ENCODE measurements at places on chromosomes 7 and 10.
A peak's percentile ranks its signal among the peaks of the same experiment; 100 is the strongest.

GRCh38 chr10:95229724-95230627, 35.9 kb downstream of the ACSM6 start:
- peak; percentile 75 for DNase-seq

- no peak for DNase-seq
Measured at GRCh38 chr10:126729314-126729870, 58.9 kb upstream of the C10orf90 start.

DNA sequence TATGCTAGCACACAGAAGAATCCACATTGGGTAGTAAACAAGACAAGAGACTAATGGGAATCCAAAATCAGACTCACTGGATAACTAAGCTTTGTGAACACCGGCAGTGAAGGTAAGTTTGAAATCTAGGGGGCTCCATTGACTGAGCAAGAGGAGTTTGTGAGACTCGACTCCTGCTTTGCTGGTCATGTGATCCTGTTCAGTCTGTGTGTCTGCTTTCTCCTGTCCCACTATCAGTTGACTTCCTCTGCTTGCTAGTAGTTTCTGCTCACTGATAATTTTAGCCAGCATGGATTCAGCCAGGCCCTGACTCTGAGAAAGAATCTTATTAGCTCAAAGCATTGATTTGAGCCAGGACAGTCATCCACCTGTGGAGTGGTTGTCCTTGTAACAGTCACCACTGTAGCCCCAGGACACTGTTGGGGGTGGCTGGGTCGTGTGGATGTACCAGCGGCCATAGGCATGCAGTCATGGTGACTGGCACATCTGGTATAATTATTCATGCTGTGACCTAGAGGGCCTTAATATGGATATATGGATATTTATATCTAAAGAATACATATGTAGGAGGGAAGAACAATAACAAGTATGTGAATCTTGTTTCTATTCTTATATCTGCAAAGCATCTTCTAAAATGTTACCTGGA, 44.4 kb downstream of the DNAH11 start:
- no peak for DNase-seq

DNA sequence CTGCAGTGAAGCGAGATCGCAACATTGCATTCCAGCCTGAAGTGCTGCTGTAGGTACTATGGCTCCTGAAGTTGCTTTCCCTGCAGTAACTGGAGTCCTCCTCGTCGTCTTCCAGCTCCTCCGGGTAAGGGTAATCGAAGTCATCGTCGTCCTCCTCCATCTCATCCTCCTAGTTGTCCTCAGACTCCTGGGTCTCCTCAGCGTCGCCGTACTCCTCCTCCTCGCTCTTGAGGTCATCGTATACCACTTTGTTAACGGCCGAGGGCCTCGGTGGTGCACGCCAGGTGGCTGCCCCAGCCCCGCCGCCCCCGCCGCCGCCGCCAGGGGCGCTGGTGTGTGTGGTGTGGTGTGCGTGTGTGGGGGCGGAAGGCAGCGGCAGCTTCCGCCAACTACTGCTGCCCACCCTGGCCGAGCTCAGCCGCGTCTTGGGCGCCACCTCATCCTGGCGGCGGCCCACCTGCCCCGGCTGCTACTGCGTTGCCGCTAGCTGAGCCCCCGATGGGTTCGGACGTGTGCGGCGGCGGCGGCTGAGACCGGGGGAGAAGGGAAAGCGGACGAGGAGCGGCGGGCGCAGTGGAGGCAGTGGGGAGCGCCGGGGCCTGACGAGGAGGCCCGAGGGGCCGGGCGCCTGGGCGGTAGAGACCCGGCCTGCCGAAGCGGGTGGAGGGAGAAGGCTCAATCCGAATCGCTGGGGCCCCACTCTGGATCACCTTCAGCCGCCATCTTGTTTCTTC, 11.8 kb upstream of the ACBD5 start:
- no peak for DNase-seq

DNA sequence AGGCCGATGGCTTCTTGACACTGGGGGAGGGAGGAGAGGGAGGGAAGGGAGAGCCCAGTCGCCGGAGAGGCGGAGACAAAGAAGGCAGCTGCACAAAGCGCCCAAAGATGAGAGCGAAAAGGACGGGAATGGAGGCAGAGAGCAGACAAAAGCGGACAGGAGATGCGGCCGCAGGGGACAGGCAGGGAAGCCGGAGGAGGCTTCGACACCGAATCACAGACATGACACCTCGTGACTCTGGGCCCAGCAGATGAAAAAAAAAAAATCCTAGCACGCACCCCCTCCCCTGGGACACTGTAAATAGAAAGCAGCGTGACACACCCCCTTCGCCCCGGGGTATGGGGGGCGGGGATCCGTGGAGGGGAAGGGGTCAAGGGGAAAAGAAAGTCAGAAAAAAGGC, 976 bp downstream of the NAT16 start:
- no peak for DNase-seq

DNA sequence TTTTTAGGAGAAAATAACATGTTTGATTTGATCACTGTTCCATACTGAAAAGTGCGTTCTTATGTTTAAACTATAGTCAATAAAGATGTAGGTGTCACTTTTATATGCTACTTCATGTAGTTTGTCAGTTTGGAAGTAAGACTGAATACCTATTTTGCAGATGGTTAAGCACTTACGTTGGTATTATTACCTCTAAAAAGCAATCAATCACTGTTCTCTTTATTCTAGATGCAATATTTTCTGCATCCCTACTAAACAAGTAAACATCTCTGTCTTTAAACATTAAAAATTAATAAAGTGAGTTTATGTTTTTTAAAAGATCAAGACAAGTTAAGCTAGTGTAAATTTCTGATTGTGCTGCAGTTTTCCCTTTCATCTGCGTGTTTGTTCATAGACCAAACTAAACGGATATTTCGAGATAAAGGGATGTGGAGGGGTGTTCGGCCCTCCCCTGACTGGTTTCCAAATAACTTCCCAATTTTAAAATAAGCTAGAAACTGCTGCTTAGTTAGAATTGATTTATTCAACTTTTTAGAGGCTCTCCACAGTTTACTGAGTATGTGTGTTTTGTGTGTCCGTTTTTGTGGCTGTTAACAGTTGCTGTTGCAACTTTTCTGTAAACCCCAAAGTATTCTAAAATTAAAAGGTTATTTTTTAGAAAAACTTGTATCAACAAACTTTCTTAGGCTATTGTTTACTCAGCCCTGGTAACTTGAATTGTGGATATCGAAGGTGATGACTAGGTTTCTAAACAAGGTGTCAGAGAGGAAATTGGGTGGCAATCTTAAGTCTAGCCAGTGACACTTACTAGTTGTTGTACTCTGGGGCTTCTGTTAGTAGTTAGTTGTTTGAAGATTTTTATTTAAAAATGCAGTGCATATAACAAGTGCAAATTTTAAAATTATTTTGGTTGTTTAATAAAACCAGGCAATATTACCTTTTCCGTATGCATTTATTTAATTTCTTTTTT, 974 bp downstream of the KIF11 start:
- DNase-seq, result no peak

DNA sequence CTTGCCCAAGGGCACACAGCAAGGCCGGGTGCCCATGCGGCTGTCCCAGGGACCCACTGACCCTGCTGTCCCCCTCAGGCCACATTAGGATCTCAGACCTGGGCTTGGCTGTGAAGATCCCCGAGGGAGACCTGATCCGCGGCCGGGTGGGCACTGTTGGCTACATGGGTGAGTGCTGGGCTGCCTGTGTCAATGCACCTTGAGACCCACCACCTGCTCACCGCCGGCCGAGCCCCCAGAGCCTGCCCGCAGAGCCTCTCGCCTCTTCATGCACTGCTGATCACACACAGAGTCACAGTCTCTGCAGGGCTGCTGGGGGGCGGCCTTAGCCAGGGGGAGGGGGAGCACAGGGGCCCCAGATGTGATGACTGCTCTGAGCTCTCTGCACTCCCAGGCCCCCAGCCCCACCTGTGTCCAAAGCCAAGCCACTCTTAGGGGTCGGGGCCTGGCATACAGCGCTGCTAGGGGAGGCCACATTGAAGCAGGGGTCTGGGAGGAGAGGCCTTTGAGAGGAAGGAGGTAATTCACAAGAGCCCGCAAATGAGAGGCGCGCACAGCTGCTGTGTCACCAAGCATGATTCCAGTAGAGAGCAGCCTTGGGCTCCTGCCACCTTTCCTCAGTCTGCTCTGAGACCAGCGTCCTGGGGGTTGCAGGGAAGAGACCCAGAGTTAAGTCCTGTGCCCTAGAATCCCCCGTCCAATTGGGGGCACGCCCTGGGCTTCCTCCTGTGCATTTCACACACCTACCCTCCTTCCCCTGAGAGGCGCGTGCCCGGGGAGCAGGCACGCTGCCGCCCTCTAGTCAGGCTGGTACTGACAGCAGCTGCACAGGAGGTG, 100.4 kb downstream of the RGS10 start:
- no peak for DNase-seq

- DNase-seq, result no peak
Measured at GRCh38 chr7:125222596-125222995, 293.0 kb upstream of the POT1 start.

GRCh38 chr7:137753948-137754851, 92.6 kb downstream of the DGKI start:
- no peak for DNase-seq

DNA sequence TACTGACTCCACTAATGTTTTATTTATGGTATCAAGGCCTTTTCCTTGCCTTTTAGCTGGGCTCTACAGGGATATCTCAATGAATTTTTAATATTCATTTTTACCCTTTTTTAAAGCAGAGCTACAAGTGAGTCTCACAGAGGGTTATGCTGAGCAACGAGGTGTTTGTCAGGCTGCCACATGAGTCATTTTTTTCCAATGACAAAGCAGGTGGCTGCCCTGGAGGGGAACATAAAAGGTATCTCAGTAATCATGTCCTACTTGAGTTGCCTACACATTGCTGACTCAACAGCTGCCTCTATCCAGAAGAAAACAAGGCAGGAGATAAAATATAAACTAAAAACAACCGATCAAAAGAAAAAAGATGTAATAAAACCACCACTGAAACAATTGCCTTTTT, 1004.9 kb upstream of the POT1 start:
- DNase-seq, result no peak

DNA sequence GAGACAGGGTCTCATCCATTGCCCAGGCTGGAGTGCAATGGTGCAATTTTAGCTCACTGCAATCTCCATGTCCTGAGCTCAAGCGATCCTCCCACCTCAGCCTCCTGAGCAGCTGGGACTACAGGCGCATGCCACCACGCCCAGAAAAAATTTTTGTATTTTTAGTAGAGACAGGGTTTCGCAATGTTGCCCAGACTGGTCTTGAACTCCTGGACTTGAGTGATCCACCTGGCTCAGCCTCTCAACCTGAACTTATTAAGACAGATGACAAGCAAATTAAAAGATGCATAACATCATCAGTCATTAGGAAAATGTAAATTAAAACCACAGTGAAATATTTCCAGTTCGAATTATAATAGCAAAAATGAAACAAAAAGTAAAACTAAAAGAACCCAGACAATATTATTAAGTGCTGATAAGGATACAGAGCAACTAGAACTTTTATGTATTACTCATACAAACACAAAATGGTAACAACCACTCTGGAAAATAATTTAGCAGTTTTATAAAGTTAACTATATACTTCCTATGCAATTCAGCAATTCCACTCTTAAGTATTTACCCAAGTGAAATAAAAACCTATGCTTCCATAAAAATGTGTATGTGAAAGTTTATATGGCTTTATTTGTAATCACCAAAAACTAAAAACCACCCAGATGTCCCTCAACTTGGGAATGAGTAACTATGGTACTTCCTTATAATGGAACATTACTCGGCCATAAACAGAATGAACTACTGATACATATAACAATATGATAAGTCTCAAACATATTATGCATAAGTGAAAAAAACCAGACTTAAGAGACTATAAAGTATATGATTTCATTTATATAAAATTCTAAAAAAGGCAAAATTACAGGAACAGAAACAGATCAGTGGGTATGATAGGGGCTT, 15.3 kb downstream of the ZFAND4 start:
- no peak for DNase-seq

- DNase-seq, result no peak
Measured at GRCh38 chr7:158676171-158676840, 28.3 kb downstream of the NCAPG2 start.

- no peak for DNase-seq
Measured at GRCh38 chr7:48245751-48246472, 74.7 kb downstream of the ABCA13 start.

DNA sequence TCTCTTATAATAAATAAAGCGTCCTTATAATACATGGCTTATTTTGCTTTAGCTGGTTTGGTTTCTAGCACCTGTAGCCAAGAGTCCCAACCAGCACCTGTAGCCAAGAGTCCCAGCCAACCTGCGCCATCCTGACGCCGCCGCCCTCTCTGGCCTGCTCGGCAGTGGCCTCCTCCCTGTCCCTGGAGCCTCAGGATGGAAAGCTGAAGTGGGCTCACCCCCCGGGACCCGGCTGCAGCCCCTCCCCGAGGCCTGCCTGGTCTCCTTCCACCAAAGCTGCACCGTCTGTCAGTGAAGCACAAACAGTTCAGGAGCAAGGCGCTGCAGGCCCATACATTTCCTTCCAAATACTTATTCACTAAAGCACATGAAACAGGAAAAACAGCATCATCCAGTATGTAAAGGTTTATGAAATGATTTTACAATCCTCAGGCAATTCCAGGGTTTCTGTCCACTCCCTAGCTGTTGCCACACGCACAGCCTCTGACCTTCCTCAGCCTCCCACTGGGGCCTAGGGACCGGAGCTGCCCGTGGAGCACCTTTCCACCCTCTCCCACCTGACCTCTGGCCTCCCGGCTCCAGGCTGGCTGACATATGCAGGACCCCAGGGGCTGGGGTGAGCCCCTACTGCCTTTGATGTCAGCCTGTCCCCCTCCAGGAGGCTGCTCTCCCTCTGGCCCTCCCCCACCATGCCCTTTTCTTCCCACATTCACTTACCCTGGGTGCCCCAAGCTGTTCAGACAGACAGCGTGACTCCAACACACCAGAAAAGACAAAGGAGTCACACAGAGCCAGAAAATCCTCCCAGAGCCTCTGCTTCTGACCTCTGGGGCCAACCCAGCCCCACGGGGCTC, 149.6 kb upstream of the PPP2R2D start:
- DNase-seq, result peak; percentile 55
